ENCODE measurements at places on chromosomes 2 and 18. TPM values are rescaled to one million over a fixed set of nuclear protein-coding genes. Genes with fewer than 3 reads are reported as not detected.

DNA sequence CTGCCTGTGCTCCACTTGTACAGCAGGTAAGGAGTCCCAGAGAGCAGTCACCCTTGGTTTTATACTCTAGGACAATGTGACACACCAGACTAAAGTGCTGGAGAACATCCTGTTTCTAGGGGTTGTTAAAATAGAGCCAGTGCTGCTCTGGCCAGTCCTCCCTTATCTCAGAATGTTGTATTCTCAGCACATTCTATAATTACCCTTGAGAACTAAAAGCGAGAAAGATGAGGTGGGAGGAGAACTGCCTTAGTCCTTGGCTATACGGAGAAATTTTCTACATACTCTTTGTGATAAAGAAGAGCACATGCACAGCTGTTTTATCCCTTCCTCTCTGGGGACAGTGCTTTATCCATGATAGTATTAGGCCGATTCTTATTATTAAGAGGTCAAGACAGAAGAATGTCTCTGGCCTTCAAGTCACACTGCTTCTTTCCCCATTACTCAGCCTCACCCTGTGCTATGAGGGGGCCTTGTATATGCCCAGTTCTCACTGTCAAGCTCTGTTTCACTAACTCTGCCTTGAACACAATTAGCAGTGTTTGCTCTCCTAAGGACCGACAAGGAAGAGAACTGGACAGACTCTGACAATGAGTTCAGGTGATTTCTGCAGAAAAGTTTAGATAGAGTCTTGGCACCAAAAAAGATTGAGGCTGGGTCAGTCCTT, 385.8 kb downstream of the TRIB2 start:
- DNase-seq = no peak

DNA sequence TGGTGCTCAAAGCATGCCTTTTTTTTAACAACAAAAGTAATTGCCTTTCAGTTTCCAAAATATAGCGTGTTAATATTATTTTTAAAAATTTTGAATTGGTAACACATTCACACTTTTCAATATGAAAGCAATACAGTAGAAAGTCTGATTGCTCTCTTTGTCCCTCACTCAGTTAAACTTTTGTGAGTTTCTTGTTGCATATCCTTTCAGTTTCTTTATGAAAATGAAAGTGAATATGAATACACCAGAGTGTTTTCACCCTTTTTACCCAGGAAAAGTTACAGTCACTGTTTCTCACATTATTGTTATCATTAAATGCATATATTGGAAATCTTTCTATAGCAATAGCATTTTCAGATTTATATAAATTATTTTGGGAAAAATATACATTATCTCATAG, 377.4 kb upstream of the CRIM1 start:
- no peak for DNase-seq

GRCh38 chr2:101781791-101782426, 84.4 kb downstream of the MAP4K4 start:
- DNase-seq = no peak

DNA sequence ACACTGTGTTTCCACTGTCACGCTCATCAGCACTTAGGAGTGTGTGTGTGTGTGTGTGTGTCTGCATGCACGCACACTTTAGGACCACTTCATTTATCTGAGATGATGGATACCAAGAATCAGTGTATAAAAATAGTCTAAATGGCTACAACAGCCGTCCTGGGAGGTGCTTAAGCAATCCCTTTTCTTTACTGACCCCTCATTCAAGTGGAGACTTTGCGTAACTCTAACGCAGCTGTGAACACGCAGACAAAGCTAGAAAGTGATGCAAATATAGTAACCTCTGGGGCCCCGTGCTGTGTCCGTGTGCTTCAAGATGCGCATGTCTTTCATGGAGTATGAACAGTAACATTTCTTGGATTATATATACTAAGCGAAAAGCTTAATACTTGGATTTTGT, 40.4 kb upstream of the RBM44 start:
- DNase-seq = peak; percentile 22

DNA sequence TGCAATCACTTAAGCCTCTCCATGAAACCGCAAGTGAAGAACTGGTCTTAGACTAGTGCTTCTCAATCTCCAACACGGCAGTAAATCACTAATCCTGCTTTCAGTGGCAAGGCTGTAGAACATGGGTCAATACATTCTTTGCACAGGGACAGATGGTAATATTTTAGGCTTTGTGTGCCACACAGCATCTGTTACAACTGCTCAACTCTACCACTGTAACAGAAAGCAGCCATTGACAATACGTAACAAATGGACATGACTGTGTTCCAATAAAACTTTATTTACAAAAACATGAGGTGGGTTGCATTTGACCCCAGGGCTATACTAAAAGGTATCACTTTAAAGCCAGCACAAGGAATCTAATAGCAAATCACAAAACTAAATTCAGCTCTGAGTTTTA, 51.1 kb downstream of the RNF152 start:
- DNase-seq = no peak

GRCh38 chr2:225090746-225091145, 48.5 kb upstream of the DOCK10 start:
- no peak for DNase-seq

- DNase-seq = no peak
Observed at GRCh38 chr2:11872948-11873269, 126.5 kb downstream of the LPIN1 start.

GRCh38 chr2:204638471-204639194, 93.4 kb downstream of the PARD3B start:
- no peak for DNase-seq

GRCh38 chr2:27622921-27623384, 5.9 kb downstream of the CCDC121 start:
- no peak for DNase-seq

DNA sequence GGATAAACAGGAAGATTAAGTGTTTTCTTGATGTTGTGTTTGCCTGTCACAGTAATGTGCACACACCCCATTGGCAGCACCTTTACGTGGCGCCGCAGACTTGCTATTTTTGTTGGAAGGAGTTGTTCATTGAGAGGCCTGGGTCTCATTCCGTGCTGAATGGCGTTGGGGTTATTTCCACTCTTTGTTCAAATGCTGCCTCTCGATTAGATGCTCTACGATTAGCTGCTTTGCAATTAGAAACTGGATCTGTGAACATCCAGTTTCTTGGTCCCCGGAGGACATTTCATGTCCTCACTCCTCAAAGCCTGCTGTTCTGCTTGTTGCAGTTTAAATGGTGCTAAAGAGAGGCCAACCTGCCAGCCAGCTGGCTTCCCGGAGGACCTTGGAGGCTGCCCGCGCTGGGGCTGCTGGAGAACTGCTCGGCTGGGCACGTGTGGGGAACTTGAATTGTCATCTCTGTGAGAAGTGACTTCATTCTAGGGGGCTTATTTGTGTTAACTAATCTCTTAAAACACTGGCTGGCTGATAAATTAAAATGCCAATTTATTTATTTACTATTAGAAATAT, 117.4 kb upstream of the NABP1 start:
- DNase-seq = no peak

- DNase-seq = no peak
Observed at GRCh38 chr2:164735309-164735919, 106.2 kb downstream of the COBLL1 start.

- no peak for DNase-seq
Observed at GRCh38 chr2:236527159-236527630, 42.4 kb upstream of the ACKR3 start.

- DNase-seq = no peak
Observed at GRCh38 chr2:85106489-85107180, 26.6 kb upstream of the TCF7L1 start.

DNA sequence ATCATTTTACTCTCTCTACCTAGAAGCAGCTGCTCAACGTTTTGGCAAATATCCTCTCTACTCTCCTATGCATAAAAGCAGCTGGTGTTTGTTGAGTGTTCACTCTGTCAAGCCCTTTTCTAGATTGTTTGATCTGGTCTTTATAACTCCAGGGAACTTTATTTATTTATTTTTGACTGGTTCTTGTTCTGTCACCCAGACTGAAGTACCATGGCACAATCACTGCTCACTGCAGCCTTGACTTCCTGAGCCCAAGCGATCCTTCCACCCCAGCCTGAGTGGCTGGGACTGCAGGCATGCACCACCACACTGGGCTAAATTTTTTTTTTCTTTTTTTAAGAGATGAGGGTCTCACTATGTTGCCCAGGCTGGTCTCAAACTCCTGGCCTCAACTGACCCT, 12.7 kb downstream of the CATIP start:
- no peak for DNase-seq

DNA sequence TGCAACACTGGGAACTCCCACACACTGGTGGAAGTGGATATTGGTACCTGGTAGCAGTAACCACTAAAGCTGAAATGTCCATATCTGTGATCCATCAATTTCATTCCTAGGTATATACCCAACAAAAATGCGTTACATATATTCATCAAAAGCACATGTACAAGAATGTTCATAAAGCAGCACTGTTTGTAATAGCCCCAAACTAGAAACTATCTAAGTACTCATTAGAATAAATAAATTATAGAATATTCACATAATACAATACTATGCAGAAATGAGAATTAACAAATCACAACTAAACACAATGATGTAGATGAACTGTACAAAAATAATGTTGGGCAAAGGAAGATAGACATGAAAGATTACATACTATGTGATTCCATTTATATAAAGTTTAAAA, 11.1 kb upstream of the TLK1 start:
- no peak for DNase-seq

DNA sequence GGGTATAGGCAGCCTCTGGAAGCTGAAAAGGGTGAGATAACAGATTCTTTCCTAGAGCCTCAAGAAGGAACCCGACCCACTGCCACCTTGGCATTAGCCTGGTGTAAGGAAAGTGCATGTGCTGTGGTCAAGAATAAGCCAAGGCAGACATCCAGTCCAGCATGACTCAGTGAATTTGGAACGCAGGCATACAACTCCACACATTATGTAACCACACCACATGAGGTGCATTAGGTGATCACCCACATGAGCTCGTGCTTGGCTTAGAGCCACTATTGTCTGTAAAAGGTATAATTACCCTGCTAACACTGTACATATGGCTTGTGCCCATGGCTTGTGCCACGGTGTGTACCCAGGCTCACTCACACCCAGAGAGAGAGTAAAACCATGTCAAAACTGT, 583.7 kb upstream of the HNMT start:
- no peak for DNase-seq

DNA sequence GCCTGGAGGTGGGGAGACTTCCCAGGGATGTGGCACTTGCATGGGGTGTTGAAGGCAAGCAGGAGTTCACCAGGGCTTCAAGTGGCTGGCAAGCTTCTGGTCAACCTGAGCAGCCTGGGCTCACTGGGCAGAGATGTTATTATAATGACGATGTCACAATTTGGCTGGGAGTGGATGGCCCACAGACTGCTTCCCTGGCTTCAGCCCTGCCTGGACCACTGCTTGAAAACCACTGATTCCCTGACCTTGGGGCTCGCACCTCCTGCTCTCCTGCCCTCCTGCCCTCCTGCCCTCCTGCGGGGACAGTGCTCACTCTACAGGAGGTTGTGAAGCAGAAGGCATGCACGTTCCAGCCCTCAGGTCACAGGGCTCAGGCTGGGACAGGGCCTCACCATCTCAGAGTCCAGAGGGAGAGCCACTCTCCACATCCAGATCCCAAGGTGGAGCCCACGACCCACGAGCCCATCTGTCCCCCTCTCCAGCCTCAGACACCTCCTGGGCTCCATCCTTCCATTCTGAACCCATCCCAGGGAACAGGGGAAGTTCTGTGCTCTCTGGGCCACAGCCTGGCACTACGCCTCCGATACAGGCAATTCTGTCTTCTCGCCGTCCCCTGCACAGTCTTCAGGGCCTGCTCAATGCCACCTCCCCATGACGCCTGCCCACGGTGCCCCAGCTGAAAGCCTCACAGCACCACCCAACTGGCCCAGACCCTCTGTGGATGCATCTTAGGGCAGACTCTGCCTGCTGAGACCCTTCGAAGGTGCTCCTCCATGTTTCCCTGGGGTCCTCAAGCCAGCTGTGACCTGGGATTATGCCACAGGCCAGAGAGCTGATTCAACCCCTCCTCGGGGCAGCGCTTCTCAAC, 241.6 kb upstream of the RAB6C start:
- no peak for DNase-seq

DNA sequence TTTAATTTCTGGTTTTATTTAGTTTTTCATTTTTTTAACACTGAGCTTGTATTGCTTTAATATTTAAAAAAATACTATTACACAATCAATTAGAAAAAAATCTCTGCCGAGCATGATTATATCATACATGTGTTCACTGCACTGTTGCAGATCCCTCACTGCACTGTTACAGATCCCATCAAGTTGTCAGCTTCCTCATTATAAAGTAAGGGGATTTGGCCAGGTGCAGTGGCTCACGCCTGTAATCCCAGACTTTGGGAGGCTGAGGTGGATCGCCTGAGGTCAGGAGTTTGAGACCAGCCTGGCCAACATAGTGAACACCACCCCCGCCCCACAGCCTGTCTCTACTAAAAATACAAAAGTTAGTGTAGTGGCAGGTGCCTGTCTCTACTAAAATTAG, 33.0 kb upstream of the METTL21A start:
- DNase-seq = no peak

GRCh38 chr2:38533180-38533579, 69.5 kb downstream of the HNRNPLL start:
- DNase-seq = no peak

DNA sequence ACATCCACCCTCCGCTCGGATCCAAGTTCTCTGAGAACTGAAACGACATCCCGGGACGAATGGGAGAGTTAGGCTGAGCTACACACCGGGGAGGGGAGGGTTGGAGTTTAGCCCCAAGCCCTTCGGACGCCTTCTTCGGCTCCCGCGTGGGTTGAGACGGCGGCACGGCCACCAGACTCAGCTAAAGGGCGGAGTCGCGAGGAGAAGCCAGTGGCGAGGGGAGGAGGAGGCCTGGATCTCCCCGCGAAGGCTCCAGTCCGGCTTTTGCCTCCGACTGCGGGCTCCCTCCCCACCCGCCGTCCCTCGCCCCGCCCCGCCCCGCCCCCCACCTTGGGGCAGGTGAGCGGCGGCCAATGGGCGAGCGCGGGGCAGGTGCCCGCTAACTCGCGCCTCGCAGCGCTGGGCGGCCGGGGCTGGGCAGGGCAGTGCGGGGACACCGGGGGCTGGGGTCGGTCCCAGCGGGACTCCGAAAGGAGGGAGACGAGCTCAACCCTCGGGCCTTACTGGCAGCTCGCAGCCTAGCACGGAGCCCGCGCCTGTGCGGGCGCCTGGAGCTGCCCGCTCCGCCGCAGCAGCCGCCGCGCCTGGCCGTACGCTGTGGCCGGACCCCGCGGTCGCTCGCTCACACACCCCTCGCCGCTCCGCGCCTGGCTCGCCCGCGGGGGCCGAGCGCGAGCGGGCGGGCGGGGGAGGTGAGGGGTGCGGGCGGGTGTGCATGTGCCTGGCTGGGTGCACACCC, at the start of gene EMX1:
EMX1 (plus strand) TSS at position 382 of the 739 bp plus-strand sequence; CDS start at position 716, 334 bp downstream.
- DNase-seq = peak; percentile 53

- no peak for DNase-seq
Observed at GRCh38 chr2:67772216-67773170, 290.3 kb downstream of the C1D start.

GRCh38 chr2:157194844-157195243, 62.7 kb upstream of the GALNT5 start:
- DNase-seq = no peak

ZNF2 gene
- polyA plus RNA-seq = 4.3 TPM

AFF3 gene
- 4.6 TPM for polyA plus RNA-seq

TXNL4A gene
- polyA plus RNA-seq = 224 TPM

UGT1A8 gene
- polyA plus RNA-seq = not detected

ANTXR1 gene
- polyA plus RNA-seq = not detected

C2orf15 gene
- 4.9 TPM for polyA plus RNA-seq

NCKAP5 gene
- not detected for polyA plus RNA-seq

SERPINE2 gene
- polyA plus RNA-seq = 1.5 TPM

CD226 gene
- 67.2 TPM for polyA plus RNA-seq

ADAM23 gene
- 8.8 TPM for polyA plus RNA-seq
